ENCODE measurements at places on chromosomes 5 and 9. TPM values are rescaled to one million over a fixed set of nuclear protein-coding genes. Genes with fewer than 3 reads are reported as not detected.

The SVEP1 gene
- 6.9 TPM for total RNA-seq

The ENTPD2 gene
- total RNA-seq: 5.7 TPM

The LOX gene
- 2.4 TPM for total RNA-seq

The ADRA1B gene
- 0.93 TPM for total RNA-seq

The RASEF gene
- total RNA-seq: 9.1 TPM

The AP3B1 gene
- 74.0 TPM for total RNA-seq

The MAN1B1 gene
- 124 TPM for total RNA-seq

The REEP2 gene
- total RNA-seq: 15.7 TPM

The GLDC gene
- 11.4 TPM for total RNA-seq

The RNF183 gene
- 1.9 TPM for total RNA-seq

The FOXD4 gene
- 0.50 TPM for total RNA-seq

The UBE2QL1 gene
- total RNA-seq: 1.9 TPM

The CHD1 gene
- 117 TPM for total RNA-seq

The UGCG gene
- 29.0 TPM for total RNA-seq

The STXBP1 gene
- total RNA-seq: 36.1 TPM

The FBN2 gene
- 13.8 TPM for total RNA-seq

The PCDH1 gene
- 10.6 TPM for total RNA-seq

The FYB1 gene
- total RNA-seq: 2.5 TPM

The AGXT2 gene
- not detected for total RNA-seq

The GHR gene
- 4.7 TPM for total RNA-seq

The IQGAP2 gene
- 78.6 TPM for total RNA-seq

The ARSB gene
- 12.9 TPM for total RNA-seq

The FGFR4 gene
- total RNA-seq: 10.3 TPM

The NUTM2F gene
- total RNA-seq: 3.9 TPM

The KCTD16 gene
- 1.4 TPM for total RNA-seq

The IL31RA gene
- 3.1 TPM for total RNA-seq

The ERAP2 gene
- total RNA-seq: 4.4 TPM

The OBP2B gene
- total RNA-seq: 34.0 TPM

The FREM1 gene
- 4.6 TPM for total RNA-seq

The LPAR1 gene
- total RNA-seq: 19.5 TPM

The KIF4B gene
- 3.0 TPM for total RNA-seq

The RARS1 gene
- total RNA-seq: 83.4 TPM

The SLC25A2 gene
- 4.0 TPM for total RNA-seq

The PCDHGA12 gene
- 10.3 TPM for total RNA-seq

The GLRA1 gene
- not detected for total RNA-seq

The LEAP2 gene
- total RNA-seq: 4.1 TPM
